Activated CD4-positive, alpha-beta T cell treated with anti-CD3 and anti-CD28 coated beads, Interleukin-2, amount 10 ng/mL, durations not matched to agents 24 days and 14 days (primary cell): ENCODE measurements at places on chromosomes 16 and 17. TPM values are rescaled to one million over a fixed set of nuclear protein-coding genes. Genes with fewer than 3 reads are reported as not detected.

DNA sequence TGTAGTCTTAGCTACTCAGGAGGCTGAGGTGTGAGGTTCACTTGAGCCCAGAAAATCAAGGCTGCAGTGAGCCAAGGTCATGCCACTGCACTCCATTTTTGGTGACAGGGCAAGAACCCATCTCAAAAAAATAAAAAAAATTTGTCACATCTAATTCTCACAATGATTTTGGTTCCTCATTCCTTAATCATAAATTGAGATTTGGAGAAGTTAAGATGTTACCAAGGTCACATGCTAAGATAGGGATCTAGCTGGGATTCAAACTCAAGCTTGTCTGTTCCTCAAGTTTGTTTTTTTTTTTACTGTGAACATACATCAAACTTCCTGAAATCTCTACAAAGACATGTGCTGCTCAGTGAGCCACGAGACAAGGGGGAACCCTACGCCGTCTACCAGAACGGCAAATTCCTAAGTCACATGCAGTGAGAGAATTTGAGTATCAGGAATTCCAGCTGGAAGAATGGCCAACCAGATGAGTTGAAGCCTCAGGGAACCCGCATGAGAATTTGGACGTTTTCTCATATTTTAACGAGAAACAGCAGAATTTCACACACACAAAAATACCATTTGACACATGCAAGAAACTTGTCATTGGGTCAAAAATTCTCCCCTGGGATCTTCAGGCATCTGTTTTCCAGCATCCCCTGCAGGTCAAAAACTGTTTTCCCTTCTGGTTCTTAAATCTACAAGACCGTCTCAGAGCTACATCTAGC is 414.1 kb upstream of the GOT2 start:
- no peak overlapping the region for H3K27ac ChIP-seq
- no peaks in the 10 kb centered on the region for H3K4me1 ChIP-seq
- DNase-seq, result no peak
- no peaks in the 10 kb centered on the region for H3K36me3 ChIP-seq

DNA sequence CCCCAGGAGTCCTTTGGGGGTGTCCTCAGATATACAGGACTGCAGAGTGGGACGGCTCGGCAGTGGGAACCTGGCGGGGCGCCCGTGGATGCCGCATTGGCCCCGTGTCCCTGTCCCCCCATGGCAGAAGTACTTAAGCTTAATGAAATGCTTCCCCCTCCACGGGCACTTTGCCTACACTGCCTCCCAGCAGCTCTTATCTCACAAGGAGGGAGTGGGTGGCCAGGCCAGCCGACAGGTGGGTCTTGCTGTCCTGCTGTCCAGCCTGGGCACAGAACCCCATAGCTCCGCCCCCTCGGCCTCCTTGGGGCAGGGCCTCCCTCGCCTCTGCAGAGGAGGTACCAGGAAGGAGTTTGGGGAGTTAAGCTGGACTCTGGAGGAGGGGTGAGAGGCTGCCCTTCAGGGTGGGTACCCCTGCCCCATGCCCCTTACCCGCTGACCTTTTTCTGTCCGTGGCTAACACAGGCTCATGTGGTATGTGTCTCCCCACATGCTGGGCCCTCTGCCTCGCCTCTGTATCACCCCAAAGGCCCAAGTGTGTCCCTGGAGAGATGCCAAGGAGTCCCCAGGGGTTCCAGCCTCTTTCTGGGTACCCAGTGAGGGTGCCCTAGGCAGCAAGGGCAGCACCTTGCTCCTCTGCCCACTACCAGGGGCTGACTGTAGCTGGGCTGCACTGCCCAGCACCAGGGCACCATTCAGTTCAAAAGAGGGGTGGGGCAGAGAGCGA is 8.7 kb downstream of the THRA start:
- H3K27me3 ChIP-seq, result peaks cover 2% of the 10 kb centered on the region
- no peaks in the 10 kb centered on the region for H3K36me3 ChIP-seq
- H3K4me1 ChIP-seq, result peaks cover 30% of the 10 kb centered on the region
- DNase-seq, result no peak
- H3K4me3 ChIP-seq, result no peak overlapping the region
- no peak overlapping the region for H3K27ac ChIP-seq

DNA sequence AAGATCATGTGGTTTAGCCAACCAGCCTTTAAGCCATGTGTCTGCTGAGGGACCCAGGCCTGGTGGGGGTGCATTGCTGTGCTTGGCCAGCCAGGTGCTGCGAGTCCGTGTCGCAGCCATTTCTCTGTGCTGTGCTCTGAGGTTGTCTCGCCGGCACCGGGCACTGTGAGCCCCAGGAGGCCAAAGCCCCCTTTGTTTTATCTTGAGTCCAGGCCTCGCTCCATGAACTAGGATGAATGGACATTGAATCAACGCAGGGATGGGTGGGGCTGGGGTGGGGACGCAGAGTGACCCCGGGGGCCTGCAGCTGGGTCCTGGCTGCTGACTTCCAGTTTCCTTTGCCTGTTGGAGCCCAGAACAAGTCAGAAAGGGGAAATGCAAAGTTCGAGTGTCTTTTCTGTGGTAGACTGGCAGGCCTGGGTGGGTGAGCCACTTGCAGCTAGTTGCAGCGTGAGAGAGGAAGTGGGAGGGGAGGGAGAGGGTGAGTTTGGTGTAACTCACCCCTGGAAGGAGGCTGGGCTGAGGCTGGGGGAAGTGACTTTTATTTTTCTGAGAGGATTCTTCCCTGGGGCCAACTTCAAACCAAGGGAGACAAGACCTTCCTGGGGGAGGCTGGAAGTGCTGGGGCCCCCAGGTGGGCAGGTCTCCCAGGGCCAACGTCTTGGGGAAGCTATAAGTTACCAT is 324.7 kb downstream of the SEC14L1 start:
- peak overlapping the region; percentile 91 for H3K27ac ChIP-seq
- peak; percentile 93 for DNase-seq
- peak overlapping the region; percentile 77 for H3K4me3 ChIP-seq
- peaks cover 62% of the 10 kb centered on the region for H3K36me3 ChIP-seq
- H3K4me1 ChIP-seq, result peaks cover 71% of the 10 kb centered on the region
- no peaks in the 10 kb centered on the region for H3K27me3 ChIP-seq

DNA sequence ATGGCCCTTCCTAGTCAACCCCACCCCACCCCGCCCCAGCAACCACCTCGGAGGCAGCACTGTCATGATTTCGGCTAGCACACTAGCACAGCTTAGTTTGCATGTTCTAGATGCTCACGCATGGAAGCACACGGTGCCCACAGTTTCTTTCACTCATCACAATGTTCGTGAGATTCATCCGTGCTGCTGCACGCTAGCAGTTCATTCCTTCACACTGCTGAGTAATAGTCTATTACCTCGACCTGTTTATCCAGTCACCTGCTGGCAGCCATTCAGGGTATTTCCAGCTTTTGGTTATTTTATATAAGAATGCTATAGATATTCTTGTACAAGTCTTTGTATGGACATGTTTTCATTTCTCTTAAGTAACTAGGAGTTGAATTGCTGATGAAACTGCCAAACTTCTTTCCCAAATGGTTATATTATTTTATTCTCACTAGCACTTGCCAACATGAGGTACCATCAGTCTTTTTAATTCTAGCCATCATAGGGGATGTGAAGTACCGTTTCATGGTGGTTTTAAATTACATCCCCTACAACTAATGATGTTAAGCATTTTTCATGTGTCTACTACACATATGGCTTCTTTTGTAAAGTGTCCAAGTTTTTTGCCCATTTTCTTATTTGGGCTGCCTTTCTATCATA is 75.7 kb downstream of the CYTH1 start:
- H3K4me1 ChIP-seq, result peaks cover 45% of the 10 kb centered on the region
- no peak overlapping the region for H3K4me3 ChIP-seq
- H3K27ac ChIP-seq, result no peak overlapping the region
- DNase-seq, result no peak

- no peak for DNase-seq
- no peaks in the 10 kb centered on the region for H3K36me3 ChIP-seq
- no peak overlapping the region for H3K27ac ChIP-seq
- H3K27me3 ChIP-seq, result peaks cover 1% of the 10 kb centered on the region
- no peak overlapping the region for H3K4me3 ChIP-seq
- no peaks in the 10 kb centered on the region for H3K4me1 ChIP-seq
Measured at GRCh38 chr17:1951920-1952319, 73.2 kb downstream of the RTN4RL1 start.

- peak; percentile 85 for DNase-seq
- H3K4me1 ChIP-seq, result peaks cover 42% of the 10 kb centered on the region
- peak overlapping the region; percentile 82 for H3K27ac ChIP-seq
- H3K27me3 ChIP-seq, result no peaks in the 10 kb centered on the region
Measured at GRCh38 chr17:72725433-72726068, 366.9 kb downstream of the SLC39A11 start.

- H3K27me3 ChIP-seq, result no peaks in the 10 kb centered on the region
- peak overlapping the region; percentile 96 for H3K27ac ChIP-seq
- H3K36me3 ChIP-seq, result peaks cover 4% of the 10 kb centered on the region
- DNase-seq, result no peak
- peaks cover 18% of the 10 kb centered on the region for H3K4me1 ChIP-seq
Measured at GRCh38 chr17:17590883-17591354, 589 bp downstream of the PEMT start.

Gene EVPLL
- not detected in 2 replicates for total RNA-seq

Gene ZNF747
- 10.5 and 13.6 TPM in 2 replicates for total RNA-seq

Gene FBXO39
- 0.26 and 0.36 TPM in 2 replicates for total RNA-seq

Gene CES3
- 6.8 and 7.0 TPM in 2 replicates for total RNA-seq
